COR-L47 (cell line): ENCODE measurements at places on chromosomes 12 and 14.

DNA sequence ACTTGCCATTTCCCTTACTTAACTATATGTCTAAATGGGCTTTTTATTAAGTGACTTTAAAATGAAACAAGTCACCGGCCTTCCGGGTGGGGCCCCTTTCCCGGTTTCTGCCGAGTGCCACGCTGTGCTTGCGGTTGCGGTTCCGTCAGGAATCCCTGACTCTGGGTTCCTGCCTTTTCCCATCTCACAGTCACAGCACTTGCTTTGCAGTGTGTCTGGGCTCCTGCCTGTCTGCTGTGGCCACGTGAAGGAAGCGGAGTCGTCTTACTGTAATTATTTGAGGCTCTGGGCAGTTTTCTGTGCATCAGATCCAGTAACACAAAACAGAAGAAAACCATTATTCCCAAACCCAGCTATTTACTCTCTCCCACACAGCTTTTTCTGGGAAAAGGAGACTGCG lies 44.0 kb upstream of the FRMD6 start:
- DNase-seq: no peak

- no peak for DNase-seq
Observed at GRCh38 chr12:32357601-32358249, 41.6 kb upstream of the FGD4 start.

DNA sequence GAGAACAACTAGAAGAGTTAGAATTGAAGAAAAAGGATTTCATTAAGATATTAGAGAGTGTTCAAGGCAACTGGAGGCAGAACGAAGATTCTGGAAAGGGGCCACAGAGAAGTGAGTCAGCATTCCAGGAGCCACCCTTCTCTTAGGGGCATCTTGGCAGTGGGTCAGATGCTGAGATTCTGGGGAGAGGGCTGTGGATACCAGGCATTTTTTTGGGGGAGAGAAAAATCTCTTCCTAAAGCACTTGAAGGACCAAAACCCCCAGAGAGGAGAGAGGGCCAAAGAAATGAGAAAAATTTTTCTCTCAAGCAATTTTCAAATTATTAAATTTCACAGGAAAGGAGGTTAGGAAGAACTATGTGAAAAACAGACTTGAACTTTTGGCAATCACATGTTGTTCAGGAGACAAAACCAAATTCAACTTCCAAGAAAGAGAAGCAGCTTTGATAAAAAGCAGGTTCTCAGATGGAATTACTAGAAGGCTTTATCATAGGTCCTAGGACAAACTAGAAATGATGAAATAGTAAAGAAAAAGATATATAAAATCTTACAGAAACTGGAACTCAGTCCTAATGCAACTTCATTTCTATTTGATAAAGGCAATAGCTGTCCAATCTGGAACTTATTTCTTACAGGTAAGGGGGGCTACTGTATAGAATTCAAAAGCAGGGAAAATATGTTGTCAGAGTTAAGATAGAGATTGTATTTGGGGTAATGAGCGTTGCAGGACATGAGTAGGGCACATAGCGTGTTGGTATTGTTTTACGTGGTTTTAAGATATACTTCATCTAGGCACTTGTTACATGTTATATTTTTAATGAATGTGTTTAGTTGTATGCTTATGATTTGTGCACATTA lies 1.1 kb upstream of the CLEC2D start:
- DNase-seq: no peak

- DNase-seq: no peak
Observed at GRCh38 chr14:101243587-101244338, 317.5 kb upstream of the DIO3 start.

DNA sequence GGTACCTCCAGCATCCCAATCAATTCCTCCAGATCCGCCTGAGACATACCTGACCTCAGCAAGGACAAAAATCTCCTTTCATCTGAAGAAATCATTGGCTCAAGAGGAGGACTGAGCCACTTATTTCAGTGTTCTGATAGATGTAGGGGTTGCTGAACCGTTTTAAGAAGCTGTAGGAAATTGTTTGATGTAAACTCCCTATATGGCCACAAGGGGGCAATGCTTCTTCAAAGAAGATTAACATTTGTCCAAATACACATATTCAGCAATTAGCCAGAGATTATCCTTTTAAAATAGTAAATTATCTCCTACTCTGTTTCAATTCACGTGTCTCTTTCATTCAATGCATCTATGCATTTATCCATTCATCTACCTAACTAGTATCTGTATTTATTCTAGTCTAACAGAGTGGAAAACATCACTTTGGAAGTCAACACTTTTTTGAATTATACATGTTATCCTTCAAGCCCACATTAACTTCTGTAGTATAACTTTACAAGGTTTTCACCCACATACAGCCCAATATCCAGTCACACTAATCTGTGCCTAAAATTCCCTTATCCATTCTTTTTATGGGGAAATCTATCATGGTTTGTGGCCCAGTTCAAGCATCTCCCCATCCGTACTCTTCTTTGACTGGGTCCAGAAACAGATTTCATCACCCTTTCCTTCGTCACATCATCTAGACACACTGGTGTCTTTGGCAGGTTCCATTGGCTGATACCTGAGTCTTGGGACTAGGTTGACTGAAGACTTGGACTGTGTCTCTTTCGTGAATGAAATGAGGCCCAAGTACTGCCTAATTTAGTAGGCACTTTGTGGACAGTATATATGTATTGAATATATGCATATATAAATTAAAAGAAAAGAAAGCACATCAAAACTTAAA lies 411.0 kb upstream of the OR4E1 start:
- DNase-seq: peak; percentile 18

DNA sequence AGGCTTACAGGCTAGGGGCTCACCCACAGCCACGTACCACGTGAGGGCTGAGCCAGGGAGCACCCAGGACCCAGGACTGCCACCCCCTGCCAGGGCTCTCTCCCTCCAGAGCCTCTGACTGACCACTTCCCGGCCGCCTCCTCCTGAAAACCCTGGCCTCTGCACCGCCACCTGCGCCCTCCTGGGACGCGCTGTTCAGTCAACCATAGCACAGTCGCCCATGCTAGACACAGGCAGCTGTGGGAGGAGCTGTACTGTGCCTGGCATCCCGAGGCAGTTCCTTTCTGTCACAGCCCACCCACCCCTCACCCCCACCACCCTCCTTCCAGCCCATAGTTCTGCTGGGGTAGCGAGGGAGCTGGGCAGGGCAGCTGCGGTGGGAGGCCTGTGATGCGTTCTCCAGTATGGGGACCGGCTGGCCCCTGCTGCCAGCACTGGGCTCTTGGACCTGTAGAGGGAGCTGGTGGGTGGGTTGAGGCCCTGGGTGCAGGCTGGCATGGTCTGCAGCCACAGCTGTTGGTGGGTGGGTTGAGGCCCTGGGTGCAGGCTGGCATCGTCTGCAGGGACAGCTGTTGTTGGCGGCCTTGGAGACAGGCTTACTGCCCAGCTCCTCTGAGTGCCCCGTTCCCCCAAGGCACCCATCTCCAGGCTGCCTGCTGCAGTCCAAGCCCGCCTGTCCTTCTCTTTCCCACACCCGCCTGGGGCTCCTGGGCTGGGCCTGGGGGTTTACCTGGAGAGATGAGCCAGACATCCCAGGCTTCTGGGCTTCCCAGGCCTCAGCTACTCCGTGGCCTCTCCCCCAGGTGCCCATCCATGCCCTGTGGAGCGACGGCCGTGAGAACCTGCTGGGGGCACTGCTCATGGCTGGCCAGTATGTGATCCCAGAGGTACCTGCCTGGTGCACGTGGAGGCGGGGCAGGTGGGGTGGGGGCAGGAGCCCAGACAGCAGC lies 11.5 kb downstream of the ASPG start:
- peak; percentile 41 for DNase-seq

DNA sequence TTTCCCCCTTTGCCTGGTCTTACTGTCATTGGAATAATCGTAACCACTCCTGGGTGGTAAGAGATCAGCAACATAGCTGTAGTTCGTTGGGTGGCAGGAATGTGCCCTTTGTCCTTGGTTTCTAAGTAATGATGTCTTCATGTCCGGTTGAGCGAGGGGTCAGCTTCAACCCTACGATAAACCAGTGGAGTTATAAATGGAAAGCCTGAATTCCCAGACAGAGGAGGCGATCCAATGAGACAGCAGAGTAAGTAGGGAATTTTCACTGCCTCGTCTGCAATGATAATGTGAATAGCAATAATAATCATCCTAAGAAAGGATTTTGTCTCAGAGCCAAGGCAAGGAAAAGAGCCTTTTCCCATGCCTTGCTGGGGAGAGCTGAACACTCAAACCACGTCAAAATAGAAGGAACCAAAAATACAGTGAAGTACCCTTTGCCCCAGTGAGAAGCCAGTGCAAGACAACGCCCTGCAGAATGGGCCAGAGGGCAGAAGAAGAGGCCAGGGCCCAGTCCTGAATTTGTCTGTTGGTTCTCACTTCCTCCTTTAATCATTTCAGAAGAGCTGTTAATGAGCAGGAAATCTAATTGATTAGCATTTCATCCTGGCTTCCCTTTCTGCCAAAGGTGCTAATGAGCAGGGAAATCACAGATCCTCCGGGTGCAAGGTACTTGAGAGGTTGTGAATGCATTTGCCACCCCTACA lies 330.7 kb downstream of the CACNA1C start:
- no peak for DNase-seq

DNA sequence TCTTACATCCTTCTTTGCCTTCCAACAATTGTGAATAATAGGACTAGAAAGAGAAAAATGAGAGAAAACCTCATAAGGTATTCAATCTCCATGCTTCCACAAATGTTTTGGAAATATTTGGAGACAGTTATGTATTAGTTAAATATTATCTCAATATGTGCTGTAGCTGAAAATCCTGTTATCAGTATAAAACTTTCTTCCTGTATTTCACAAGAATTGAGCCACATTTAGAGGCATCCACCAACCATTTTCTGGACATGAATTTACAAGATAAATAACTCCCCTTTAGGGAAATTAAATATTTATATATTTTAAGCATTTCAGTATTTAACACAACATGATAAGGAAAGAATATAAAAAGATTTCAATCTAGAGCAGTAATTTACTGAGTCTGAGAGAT lies 200.3 kb downstream of the GPHN start:
- DNase-seq: no peak

DNA sequence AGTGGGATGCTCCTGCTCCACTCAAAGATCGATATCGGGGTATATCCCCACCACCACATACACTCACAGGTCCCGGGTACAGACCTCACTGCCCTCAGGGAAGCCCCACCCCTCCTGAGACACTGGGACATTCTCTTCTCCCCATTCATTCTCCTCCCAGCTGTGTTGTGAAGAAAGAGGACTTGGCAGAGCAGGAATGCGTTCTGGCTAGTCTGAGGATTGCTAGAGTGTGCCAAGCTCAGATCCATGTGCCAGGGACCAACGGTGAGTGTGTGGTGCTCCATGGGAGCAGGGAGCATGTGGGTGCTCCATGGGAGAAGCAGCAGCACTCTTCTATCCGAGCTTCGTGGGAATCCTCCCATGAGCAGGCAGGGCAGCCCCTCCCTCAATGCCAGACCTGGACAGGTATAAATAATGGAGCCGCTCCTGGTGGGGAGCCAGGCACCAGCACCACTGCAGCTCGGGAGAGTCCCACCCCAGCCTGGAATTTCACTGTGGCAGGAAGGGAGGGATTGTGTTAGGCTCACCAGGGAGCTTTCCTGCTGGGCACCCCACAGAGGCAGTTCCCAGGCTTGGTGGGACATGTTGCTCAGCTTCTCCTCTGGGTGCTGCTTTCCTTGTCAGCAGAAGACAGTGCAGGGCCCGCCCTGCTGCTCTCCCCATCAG lies 2.3 kb upstream of the KRT5 start:
- peak; percentile 49 for DNase-seq

- DNase-seq: no peak
Observed at GRCh38 chr12:46915836-46916235, 90.0 kb upstream of the SLC38A4 start.

GRCh38 chr12:38934078-38934584 lies 28.7 kb upstream of the CPNE8 start:
- no peak for DNase-seq

GRCh38 chr14:91303091-91303923 lies 58.8 kb upstream of the GPR68 start:
- DNase-seq: peak; percentile 26

GRCh38 chr14:30054201-30054600 lies 126.6 kb upstream of the PRKD1 start:
- no peak for DNase-seq

GRCh38 chr12:31002999-31003398 lies 70.7 kb upstream of the DDX11 start:
- no peak for DNase-seq

DNA sequence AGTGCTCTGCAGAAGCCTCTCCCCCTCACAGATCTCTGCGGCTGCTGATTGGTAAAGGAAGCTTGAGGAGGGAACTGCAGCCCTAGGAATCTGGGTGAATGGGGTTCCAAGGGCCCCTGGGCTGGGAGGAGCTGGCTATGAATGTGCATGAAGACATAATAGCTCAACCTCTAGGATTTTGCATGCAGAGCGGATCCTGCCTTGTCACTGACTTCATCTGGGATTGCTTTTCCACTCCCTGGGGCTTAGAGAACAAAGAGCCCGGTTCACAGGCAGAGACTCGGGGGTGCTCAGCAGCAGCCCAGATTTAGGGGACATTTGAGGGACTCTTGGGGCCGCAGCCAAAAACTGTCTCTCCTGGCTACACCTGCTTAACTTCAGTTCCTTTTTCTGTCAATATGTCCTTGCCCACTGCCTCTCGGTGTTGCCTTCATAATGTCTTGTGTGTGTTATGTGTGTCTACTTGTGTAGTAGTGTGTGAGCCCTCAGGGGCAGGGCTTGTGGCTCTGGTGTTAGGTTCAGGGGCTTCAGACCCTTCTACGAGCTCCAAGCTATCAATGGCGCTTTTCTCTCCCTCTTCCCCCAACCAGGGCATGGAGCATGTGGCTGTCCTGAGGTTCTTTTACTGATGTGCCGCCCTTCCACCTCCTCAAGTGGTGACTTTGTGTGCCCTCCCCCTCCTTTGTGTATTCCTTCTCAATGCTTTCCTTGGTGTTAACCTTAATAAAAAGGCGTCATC lies 1.9 kb downstream of the CCDC184 start:
- DNase-seq: no peak

GRCh38 chr12:34604631-34605509 lies 582.6 kb downstream of the ALG10 start:
- no peak for DNase-seq

DNA sequence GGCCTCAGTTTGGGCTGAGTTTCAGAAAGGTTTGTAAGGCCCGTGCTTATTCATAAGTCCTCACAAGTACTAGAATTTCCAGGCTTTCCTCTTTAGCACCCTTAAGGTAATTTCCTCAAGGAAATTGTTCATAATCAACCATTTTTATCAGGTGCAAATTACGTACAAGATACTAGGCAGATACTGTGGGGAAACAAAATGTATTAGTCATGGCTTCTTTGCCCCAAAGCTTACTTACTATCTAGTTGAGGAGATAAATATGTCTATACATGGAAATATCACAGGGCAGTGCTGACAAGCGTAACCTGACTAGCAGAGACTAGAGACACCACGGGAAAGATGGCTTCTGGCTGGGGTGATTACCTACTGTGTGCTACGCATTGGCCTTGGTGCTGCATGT lies 22.5 kb downstream of the MAX start:
- no peak for DNase-seq

DNA sequence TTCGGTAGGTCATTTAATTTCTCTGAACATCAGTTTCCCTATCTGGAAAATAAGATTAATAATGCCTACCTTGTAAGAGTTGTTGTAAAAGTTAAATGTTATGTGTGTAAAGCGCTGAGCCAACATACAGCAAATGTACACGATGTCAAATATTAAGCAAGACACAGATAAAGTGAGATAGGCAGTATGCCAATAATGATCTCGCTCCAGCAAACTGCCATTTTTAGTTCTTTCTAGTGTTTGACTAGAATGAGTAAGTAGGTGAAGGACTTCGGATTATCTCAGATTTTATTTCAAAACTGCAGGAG lies 840 bp downstream of the DHRS7 start:
- no peak for DNase-seq
